ENCODE measurements at places on chromosomes 3 and 15.

DNA sequence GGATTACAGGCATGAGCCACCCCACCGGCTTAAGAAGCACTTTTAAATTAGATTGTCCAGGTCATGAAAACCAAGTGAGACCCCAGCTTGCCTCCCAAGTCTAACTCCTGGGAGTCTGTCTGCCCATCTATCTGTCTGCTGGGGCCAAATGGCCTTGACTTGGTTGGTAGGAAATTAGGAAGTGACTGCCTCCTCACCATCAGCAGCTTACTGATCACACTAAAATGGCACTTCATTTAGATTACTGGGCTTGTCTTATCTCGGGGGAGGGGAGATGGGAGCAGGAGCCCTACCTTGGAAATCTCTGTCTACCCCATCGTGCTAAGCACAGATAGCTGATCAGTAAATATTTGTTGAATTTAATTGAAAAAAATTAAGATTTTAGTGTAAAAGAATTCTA is 5.6 kb upstream of the LRRC2 start:
- no peak for DNase-seq

- DNase-seq, result no peak
Measured at GRCh38 chr3:37397396-37397795, 223.0 kb upstream of the LRRFIP2 start.

GRCh38 chr3:9201266-9201665 is 48.2 kb downstream of the SRGAP3 start:
- DNase-seq, result peak; percentile 52

- DNase-seq, result no peak
Measured at GRCh38 chr3:110495201-110495927, 576.3 kb upstream of the NECTIN3 start.

All from pons (tissue), 1 donor.